ENCODE measurements at places on chromosomes 11 and 22.

DNA sequence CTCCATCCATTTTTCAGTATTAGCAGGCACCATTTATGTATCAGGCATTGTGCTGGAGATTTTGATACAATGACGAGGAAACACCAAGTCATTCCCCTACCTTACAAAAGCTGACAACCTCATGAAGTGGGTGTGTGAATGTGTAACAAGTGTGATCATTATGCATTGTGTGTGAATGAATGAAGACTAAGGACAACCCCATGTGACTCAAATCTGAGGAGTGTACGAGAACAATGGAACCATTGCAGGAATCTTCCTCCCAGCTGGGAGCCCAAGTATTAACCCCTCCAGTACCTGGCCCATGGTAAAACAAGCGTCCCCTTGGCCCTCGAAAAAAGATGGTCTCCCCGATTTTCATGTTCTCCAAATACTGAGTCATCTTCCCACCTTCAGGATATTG, 4.4 kb downstream of the CYB5R2 start:
- no peak for DNase-seq

GRCh38 chr11:107337917-107338316, 119.7 kb downstream of the CWF19L2 start:
- no peak for DNase-seq

GRCh38 chr22:47445716-47446290, 683.4 kb downstream of the TBC1D22A start:
- no peak for DNase-seq

GRCh38 chr11:128948583-128948982, 5.9 kb upstream of the TP53AIP1 start:
- no peak for DNase-seq

DNA sequence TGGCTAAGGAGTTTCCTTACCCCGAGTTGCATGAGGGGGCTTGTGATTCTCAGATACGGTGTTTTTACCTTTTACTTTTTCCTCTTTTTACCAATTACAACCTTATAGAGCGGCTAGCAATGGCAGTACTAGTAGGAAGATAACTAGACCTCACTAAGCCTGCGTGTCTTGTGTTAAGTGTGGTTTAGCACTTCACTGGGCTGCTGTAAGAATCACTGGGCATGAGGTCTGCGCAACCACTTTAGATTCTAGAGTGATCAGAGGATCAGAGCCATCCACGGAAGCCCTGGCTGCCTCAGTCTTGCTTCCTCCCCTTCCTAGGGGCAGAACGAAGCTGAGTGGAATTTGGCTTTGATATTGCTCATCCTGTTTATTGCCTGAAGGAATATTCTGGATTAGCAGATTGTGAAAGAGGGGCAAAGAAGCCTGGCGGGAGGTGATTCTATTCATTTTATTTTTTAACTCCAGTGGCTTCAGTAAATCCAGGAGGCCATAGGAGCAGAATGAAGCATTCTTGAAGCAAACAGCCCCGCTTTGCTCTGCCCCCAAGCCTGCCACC, 88.5 kb downstream of the GRAMD1B start:
- no peak for DNase-seq

- no peak for DNase-seq
These were observed 22.4 kb downstream of the RNH1 start for GRCh38 chr11:484616-485015.

DNA sequence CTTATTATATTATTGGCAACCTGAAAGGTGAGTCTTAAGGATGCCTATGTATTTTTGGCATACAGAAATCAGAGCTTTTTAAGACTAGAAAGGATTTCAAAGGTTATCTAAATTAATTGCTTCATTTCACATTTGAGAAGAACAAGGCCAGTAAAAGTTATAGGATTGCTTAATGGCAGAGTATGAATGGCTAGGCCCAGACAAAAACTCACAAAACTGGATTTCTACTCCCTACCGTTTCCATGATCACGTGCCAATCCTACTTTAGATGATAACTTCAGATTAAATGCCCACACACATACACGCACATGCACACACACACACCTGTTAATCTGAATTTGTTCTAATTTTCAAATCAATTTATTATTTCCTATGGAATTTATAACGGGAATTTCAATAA, 1.8 kb upstream of the PDE3B start:
- DNase-seq = no peak

- no peak for DNase-seq
These were observed 7.4 kb downstream of the CBX6 start for GRCh38 chr22:38864361-38865191.

GRCh38 chr22:19446603-19447329, 745 bp downstream of the C22orf39 start:
- DNase-seq = no peak
